ENCODE measurements at places on chromosomes 4 and X.

DNA sequence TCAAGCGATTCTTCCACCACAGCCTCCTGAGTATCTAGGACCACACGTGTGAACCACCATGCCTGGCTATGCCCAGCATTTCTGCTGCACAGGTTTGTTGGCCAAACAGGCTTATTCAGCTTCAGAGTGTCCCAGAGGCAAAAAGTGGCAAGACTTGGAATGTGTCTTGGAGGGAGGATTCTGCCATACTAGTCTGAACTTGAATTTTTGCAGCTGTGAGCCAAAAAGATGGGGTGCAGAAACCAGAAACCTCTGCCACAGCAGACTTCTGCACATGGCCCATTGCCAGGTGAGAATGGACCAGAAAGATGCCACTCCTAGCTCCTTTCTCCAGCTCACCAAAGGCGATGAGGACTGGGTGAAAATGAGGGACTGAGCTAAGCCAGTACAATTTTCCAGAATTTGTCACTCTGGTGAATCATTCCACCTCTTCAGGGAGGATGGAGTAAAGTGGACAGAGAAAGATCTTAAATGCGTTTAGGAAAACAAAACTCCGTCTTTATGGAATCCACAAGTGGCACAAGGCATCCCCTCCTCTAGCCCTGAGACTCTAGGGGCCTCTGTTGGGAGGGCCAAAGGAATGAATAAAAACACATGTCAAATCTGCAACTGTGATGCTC is 369.1 kb upstream of the CLNK start:
- no peak for DNase-seq

- no peak for DNase-seq
These were observed 30.7 kb downstream of the SPARCL1 start for GRCh38 chr4:87498446-87498900.

GRCh38 chrX:20265221-20265725 is 1.4 kb downstream of the RPS6KA3 start:
- DNase-seq: peak; percentile 70

DNA sequence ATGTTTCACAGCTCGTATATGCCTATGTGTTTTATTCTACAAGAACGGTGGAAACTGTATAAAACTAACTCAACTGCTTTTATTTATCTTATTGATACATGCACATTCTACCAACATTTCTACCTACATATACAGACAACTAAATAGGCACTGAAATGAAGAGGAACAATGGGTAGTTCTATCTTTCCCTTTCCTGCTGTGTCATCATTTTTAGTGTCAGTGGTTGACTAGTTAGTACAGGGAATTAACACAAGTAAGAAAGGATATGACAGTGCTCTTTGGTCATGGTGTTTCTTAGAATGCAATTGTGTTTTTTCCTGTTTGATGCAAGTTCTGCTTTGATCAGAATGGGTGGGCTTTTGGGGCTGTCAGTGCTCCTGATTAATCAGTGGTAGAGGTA is 293.8 kb upstream of the CTSO start:
- no peak for DNase-seq

DNA sequence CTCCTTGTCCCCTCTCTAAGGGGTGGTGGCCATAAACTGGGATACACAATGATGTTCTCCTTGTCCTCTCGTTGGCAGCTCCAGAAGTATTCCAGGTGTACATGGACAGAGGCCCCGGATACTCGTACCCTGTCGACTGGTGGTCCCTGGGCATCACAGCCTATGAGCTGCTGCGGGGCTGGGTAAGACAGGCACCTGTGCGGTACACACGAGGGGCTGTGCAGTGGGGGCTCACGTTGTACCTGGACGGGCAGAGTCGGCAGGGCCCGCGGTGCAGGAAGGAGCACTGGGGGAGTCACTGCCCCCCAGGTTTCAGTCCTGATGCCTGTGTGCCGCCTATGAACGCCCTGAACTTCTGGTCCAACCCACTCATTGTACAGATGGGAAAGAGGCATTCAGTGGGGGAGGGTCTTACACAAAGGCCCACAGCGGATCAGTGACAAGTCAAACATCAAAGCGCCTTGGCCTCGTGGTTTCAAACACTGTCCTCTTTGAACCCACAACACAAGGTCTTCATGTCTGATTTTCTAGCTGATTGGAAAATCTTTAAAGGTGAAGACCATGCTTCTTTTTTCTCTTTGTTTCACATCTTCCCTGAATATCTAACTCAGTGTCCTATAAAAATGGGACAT is 261.6 kb downstream of the EVC2 start:
- no peak for DNase-seq

DNA sequence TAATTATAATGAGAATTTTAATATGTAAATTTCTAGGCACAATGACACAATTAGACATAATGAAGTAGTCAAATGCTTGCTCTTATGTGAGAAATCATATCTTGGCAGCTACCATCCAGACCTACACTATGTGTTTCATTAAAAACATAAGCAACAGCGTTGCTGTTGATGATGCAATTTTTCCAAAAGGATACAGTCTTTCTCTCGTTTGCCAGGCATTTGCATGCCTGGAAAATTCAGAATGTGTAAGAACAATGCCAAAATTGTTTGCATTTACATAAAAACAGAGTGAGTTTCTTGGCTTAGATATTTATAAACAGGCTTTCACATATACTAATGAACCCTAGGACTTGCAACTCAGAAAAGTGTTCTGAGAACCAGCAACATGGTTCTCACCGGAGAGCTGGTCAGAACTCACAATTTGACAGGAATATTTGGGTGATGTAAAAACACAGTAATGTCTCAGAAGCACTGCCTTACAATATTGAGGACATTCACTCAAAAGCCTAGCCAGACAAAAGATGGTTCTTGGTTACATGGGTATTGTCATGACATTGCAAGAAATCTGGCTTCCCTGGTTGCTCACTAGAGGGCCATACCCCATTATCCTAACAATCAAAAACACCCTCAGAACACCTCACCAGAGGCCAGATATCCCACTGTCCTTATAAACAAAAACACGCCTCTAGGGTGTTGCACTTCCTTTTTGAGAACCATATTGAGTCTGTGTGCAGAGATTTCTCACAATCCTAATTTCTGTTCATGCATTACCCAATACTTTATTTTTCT is 1029.0 kb upstream of the AGA start:
- no peak for DNase-seq

GRCh38 chr4:53931461-53931961 is 132.9 kb downstream of the CHIC2 start:
- DNase-seq: no peak

DNA sequence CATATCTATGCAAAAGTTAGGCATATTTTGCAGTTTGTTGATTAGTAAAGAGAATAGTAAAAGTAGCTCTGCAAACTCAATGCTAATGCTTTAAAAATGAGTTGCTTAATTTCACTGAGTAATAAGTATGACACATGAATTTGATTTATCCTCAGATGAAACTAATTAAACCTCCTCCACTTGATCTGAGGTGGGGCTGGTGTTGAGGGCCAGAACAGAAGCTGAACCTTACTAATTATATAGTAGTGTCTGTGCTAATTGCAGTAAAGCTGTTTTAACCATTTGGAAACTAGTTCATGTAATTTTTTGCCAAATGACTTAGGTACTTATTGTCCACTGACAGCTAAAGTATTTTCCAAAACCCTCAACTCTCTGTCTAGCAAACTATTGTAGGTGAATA is 7.7 kb upstream of the PGAM4 start:
- no peak for DNase-seq

DNA sequence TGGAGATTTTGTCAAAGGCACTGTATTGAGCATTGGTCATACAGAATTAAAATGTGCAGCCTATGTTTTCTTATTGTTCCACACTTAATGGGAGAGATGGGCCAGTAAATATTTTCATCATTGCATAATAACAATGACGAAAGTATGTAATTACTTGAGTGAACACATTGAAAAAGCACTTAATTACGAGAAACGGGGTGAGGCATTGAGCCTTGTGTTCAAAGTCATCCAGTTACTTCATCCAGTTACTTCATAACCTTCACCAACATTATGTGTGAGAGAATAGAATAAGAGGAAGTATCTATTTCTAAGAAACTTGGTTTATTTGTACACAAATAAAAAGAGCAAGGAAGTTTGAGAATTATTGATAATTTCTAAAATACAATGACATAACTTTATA is 1427.0 kb downstream of the ADGRL3 start:
- no peak for DNase-seq

DNA sequence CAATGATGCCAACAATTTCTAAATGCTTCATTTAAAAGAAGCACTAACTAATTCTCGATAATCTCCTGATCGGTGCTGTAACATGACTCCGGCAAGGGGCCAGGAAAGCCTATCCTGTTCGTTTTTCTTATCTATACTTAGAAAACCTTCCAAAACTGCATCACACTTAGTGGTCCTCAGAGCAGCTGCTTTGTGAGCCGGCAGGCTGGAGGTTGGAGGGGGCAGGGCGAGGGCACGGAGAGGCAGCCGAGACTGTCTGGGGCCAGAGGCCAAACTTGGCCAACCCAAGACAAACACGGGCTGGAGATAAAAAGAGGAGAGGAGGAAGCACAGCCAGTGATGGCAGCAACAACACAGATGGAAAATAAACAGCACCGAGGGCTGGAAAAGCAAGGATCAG is 455.7 kb downstream of the BCOR start:
- DNase-seq: no peak

DNA sequence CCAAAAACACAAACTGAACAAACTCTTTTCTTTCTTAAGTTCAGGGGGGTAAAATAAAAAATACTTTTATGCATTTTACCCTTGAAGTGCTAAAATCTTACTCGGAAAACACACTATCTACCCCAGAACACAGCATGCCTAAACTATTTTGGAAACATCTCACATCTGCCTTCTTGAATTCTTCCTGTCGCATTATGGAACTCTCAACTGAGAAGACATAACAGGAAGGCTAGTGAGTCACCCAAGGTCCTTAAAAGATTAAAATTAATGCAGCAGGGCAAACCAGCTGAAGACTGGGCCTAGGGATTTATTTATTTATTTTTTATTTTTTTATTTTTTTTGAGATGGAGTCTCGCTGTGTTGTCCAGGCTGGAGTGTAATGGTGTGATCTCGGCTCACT is 208.2 kb downstream of the APBB2 start:
- no peak for DNase-seq

- DNase-seq: no peak
These were observed 153.3 kb downstream of the TMEM164 start for GRCh38 chrX:110156167-110156754.

- no peak for DNase-seq
These were observed 17.4 kb downstream of the GABRA4 start for GRCh38 chr4:46975812-46976553.

GRCh38 chr4:171067422-171067821 is 745.8 kb upstream of the GALNTL6 start:
- DNase-seq: no peak

DNA sequence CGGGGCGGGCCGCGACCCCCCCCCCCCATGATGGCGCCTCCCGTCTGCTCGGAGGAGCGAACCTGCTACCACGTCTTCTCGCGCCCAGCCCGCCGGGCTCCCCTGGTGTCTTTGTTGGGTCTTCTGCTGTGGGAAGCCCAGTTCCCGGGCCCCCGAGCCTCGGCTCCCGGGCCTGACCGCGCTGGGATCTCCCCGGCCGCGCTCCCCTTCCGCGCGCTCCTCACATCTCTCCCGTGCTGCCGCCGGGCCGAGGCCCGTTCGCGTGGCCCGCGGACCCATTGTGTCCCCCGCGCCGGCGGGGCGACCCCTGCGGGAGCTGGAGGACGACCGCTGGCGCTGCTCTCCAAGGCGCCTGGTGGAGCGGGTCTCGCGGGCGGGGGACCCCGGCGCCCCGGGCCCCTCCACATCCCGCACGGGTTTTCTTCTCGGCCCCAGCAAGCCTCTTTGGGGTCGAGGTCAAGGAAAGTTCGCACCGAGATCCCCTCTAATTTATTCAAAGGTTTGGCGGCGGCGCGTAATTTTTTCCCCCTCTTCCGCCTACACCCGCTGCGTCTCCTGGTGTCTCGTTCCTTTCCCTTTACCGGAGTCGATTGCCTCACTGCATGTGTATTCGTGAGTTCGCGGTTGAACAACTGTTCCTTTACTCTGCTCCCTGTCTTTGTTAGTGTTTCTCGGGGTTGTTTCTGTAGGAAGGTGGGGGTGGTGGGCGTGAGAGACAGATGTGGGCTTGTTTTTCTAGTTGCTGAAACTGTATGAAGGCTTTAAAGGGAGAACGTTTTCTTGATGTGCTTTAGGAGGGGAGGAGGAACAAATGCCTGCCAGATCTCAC is 770 bp downstream of the SMAD1 start:
- DNase-seq: peak; percentile 84

GRCh38 chr4:34720571-34720970 is 1523.7 kb downstream of the ARAP2 start:
- peak; percentile 34 for DNase-seq

- DNase-seq: no peak
These were observed 26.6 kb upstream of the CD99 start for GRCh38 chrX:2664502-2664901.

GRCh38 chrX:134936542-134936941 is 54.2 kb upstream of the SMIM10 start:
- peak; percentile 59 for DNase-seq

DNA sequence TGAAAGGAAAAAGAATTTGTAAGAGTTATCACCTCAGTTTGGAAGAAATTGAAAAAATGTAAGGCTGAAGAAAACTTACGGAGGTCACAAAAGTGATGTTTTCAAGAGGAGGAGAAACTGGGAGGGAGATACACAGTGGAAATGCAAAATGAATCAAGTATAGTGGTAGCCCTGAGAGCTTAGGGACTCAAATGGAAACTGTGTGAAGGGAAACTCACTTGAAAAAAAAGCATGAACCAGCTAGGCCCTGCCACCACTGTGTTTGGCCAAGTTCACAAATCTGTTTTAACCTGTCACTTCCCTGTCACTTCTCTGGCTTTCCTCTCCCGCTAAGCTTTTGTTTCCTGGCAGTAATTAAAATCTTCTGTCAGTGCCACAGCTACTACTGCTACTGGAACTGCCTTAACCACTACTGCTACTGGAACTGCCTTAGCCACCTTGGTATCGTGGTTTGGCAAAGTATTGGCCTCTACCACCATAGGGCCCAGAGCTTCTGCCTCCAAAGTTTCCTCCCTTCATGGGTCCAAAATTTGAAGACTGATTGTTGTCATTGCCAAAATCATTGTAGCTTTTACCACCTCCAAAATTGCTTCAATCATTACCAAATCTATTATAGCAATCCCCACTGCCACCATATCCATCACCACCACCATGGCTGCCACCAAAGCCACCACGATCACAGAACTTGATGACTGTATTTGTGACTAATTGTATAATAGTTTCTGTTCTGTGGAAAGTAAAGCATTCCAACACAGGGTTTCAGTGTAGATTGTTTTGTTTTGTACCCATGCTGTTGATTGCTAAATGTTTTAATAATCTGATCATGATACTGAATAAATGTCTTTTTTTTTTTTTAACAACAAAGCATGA is 41.5 kb downstream of the SMARCA5 start:
- DNase-seq: no peak

- no peak for DNase-seq
These were observed 139.8 kb upstream of the KIT start for GRCh38 chr4:54517781-54518444.

GRCh38 chr4:142933207-142933606 is 87.1 kb upstream of the INPP4B start:
- no peak for DNase-seq

DNA sequence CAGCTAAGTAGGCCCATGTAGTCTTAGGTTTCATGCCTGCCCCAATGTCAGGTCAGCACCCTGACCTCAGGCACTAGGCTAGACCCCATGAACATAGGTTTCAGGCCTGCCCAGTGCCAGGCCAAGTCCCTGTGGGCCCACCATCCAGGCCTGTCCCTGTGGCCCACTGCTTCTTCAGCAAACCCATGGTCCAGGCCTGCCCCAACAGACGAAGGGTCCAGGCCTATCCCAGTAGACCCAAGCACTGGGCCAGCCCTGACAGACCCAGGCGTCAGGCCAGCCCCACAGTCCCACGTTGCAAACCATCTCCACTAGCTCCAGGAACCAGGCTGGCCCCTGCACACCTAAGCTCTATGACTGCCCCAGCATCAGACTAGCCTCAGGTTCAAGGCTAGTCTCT is 92.4 kb downstream of the ENOX2 start:
- DNase-seq: no peak
